ENCODE measurements at places on chromosomes 5 and 9.

DNA sequence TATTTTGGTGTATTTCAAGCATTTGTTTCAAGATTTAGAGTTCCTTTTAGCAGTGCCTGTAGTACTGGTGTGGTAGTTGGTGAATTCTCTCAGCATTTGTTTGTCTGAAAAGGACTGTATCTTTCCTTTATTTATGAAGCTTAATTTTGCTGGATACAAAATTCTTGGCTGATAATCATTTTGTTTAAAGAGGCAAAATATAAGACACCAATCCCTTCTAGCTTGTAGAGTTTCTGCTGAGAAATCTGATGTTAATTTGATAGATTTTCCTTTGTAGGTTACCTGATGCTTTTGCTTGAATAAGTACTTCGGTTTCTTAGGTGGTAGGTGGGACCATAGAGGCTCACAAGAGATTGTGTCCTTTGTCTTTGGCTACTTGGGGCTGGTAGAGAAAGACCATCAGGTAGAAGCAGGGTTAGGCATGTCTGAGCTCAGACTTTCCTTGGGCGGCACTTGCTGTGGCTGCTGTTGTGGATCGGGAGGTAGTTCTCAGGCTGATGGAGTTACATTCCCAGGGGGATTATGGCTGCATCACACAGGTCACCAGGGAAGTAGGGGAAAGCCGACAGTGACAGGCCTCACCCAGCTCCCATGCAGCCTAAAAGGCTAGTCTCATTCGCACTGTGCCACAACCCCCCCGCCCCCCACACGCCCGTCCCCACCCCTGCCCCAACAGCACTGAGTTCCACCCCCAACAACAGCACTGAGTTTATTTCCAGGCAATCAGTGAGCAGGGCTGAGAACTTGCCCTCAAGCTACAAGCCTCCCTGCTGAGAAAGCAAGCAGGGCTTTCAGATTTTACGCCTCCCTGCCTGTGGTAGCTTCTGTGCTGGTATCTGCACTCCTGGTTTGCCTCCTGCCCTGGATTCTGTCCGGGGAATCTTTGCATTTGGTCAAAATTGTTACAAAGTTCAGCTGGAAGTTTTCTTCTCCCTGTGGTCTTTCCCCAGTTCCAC, 127.1 kb upstream of the GLRA1 start:
- no peak for DNase-seq

GRCh38 chr9:128127568-128127989, at the start of gene PTGES2:
PTGES2 (minus strand) TSS chr9:128127729; CDS start chr9:128127717, 12 bp downstream.
- DNase-seq = peak; percentile 92

- no peak for DNase-seq
These were observed 86.0 kb upstream of the SH3PXD2B start for GRCh38 chr5:172540099-172540870.

- DNase-seq = no peak
These were observed 414.9 kb downstream of the ZSWIM6 start for GRCh38 chr5:61746831-61747575.

DNA sequence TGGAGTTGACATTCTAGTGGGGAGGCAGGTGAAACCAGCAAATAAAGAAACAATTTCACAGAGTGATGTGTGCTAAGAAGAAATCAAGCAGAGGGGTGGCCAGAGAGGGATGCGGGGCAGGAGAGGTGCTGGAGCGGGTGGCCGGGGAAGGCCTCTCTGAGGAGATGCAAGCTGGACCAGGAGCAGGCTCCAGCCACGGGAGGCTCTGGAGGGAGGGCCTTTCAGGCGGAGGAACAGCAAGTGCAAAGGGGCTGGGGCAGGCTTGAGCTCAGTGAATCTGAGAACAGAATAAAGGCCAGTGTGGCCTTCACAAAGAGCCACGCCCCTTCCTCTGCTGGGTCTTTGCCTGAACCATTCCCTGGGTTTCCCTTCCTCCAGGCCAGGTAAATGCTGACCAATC, 73.2 kb upstream of the NEURL1B start:
- no peak for DNase-seq

DNA sequence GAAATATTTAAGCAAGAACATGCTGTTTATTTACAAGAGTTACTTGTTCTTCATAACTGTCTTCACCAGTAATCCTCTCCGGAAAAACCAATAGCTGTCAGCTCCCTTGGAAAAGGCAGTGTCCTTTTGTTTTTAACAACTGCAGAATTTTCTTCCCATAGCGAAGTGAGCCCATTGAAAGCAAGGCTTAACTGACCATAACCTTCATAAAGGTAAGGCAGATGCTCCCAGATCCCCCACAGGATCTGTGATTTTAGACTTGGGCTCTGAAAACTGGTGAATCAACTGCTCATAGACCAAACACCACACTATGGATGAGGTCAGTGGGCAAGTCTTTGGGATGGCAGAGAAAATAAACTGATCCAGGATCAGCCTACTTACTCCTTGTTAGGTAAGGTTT, 155.0 kb downstream of the GLIS3 start:
- DNase-seq = no peak

DNA sequence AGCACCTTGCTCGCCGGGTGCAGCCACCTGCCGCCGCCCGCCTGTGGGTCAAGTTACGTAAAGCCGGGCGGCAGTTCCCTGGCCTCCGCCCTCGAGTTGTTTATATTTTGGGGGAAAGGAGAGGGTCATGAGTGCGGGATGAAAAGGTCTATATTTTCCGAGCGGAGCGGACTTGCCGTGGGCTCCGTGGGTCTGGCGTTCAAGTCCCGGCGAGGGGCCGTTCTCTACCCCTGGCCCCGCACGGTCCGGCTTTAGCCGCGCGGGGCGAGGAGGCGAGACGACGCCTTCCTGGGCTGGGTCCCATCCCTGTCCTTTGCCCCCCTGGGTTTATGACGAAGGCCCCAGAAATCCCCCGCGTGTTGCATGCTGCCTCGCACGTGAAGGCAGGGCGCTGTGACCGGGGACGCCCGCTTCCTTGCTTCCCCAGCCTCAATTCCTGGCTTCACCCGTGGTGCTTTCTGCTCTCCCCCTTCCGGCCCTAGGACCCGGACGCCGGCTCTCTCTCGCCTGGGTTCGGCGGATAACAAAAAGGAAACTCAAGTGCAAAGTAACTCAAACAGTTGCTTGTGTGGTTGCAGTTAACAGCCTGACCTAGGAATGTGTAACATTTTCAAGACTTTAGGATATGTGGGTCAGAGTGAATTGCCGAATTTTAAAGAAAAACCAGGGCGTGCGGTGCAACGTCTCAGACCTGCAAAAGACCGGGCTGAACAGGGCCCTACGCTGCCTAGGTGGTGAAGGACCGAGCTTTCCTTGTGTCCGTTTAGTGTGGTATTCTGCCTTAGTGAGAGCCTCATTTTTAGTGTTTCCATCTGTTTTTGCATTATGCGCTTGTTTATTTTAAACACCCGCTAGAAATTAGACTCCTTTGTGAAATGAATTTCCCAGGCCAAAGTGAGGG, 810 bp downstream of the VPS13A start:
- DNase-seq = peak; percentile 17

- DNase-seq = no peak
These were observed 8.2 kb downstream of the IPPK start for GRCh38 chr9:92661743-92662142.

DNA sequence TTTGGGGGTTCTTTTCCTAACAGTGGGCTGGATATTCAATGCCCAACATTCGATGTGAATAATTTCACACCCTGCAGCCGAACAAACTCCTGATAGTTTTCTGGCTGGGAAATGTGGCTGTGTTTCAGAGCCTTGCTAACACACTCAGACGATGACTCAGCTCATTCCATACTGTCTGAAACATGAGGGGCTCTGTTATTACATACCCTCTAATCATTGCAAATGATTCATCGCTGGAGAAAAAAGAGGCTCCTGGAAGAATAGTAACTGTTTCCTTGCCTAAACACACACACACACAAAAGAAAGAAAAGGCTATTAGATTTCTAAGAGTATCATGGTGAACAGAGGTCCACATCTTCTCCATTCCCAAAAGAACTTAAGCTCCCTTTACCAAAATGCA, 75.8 kb downstream of the OXCT1 start:
- no peak for DNase-seq

DNA sequence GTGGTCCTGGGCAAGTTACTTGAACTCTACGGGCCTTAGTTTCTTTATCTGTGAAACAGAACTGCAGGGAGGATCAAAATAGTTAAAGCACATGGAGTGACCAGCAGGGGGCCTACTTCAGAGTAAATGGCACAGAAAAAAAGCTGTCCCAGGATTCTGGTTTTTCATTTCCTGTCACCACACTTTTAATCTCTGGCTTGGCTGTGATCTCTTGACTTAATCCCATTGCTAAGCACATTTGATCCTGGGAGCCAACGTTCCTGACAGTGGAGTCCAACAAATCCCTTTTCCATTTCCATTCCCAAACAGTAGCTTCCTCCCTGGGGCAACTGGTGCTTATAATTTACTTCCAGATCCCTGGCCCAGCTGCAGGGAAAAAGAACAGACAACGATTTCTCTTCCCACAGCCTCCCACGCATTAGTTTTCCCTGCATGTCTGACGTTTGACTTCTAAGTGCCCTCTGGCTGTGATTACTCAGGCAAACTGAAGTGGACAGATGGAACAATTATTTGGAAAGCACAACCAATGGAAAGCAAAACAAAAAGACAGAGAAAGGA, 136.5 kb upstream of the STK32A start:
- DNase-seq = no peak

DNA sequence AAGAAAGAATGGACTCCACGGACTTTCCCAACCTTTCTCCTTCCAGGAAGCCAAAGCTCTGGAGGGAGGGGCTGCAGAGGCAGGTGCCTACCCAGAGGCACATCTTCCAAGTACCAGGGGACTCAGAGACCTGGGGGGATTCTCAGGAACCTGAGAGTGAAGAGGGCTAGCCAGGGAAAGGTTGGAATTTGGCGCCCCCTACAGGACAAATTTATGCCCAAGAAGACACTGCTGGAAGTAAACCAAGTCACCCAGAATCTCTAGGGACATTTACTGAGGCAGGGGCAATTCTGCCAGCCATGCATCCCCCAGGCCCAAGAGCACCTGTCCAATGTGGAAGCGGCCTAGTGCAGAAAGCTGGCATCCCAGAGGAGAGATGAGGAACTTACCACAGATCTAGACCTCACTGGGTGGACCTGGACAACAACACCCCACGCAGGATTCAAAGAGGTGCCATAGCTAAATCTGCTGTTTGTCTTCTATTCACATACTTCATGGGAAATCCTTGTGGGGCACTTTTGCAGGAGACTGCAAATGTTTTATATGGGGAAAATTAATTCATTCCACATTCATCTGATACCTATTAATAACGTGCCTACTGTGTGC, 25.9 kb upstream of the IDNK start:
- DNase-seq = peak; percentile 50

DNA sequence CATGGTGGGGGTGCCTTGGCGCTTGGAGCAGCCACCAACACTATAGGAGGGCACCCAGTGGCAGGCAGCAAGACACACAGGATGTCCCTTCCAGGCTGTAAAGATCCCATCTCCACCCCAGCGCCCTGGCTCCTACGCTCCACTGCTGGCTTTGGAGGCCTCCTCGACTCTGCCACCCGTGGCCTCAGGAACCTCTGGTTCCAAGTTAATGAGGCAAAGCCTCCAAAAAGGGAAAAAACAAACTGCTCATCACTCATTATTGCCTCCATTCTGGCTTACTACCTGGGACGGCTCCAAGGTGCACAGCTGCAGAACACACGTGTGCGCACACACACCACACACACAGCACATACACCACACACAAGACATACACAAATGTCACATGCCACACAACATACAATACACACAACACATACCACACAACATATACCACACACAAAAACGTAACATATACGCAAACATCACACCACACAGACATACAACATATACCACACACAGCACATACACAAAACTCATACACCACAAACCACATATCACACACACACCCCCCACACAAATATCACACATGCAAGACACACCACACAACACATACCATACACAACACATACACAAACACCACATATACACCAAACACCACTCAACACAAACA, 45.3 kb downstream of the ROR2 start:
- no peak for DNase-seq

DNA sequence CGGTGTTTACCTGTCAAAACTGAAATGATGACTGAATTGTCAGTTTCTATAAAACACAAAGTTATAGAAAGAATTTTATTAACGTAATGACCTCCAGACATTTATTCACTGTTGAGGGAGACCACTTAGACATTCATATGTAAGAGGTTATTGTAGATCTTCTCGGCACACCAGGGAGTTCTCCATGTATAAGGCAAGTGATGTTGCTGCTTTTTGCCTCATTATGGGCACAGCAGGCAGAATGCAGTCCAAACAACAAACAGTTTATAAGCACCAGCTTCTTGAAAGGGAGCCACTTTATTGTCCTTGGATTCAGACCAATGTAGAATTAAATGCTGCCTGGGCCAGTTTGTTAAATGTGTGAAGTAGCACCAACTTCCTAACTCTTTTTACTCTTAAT, 66.7 kb downstream of the C7 start:
- no peak for DNase-seq

DNA sequence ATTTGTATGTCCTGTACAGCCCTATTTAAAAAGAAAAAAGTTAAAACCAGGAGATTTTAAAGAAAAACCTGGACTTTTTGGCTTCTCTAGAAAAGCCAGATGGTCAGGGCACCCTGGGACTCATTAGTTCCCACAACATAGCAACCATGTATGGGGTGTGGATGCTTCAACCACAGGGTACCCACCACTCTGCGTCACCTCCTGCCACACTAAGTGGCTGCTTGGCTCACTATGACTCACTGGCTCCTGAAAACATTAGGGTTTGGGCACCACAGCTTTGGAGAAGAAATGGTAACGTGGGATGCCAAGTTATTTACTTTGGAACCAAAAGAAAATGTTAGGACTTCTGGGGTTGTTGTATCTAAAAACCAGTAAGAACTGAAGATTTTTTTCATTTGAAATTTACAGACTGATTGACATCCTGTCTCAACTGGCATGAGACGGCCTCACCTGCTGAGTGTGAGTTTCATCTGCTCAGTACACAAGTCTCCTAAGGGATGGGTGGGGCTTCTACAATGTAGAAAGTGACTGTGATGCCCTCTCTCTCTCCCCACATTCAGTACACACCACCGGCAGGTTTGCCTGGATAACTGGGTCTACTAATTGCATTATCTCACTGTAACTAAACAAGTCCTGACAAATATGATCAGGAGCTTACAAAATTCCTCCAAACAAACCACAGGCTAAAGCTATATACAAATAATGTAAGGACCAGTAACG, 103.9 kb downstream of the ESM1 start:
- DNase-seq = no peak

GRCh38 chr5:146540414-146540813, 24.4 kb upstream of the GPR151 start:
- no peak for DNase-seq

- no peak for DNase-seq
These were observed 387.7 kb downstream of the BNC2 start for GRCh38 chr9:16482764-16483163.

- DNase-seq = no peak
These were observed 49.5 kb downstream of the PKD2L2 start for GRCh38 chr5:137938751-137939143.

GRCh38 chr5:2866662-2867372, 115.3 kb upstream of the IRX2 start:
- no peak for DNase-seq

GRCh38 chr9:94645901-94646300, 6.6 kb upstream of the FBP1 start:
- DNase-seq = peak; percentile 23

GRCh38 chr9:106684940-106685695, 177.8 kb upstream of the ZNF462 start:
- no peak for DNase-seq

GRCh38 chr5:1685066-1685465, 114.6 kb downstream of the MRPL36 start:
- no peak for DNase-seq

GRCh38 chr9:105439428-105439827, 8.4 kb upstream of the FSD1L start:
- DNase-seq = no peak

GRCh38 chr9:36345103-36345846, 54.8 kb downstream of the RNF38 start:
- no peak for DNase-seq

GRCh38 chr9:27715651-27716050, 142.4 kb upstream of the C9orf72 start:
- DNase-seq = no peak
